Osteocyte (in vitro differentiated cells): ENCODE measurements at places on chromosomes 3 and 15.
A peak's percentile ranks its signal among the peaks of the same experiment; 100 is the strongest.

GRCh38 chr15:67322481-67322880 lies 67.9 kb downstream of the IQCH start:
- peaks cover 3% of the 10 kb centered on the region for H3K36me3 ChIP-seq
- no peak overlapping the region for H3K4me3 ChIP-seq
- H3K27me3 ChIP-seq, result peaks cover 9% of the 10 kb centered on the region
- no peak overlapping the region for H3K27ac ChIP-seq
- DNase-seq, result no peak
- no peaks in the 10 kb centered on the region for H3K4me1 ChIP-seq

- H3K36me3 ChIP-seq, result no peaks in the 10 kb centered on the region
- H3K27me3 ChIP-seq, result no peaks in the 10 kb centered on the region
- no peak overlapping the region for H3K4me3 ChIP-seq
- no peaks in the 10 kb centered on the region for H3K4me1 ChIP-seq
- DNase-seq, result no peak
These were observed 68.4 kb downstream of the MTHFS start for GRCh38 chr15:79828447-79828846.

GRCh38 chr3:106473576-106474475 lies 605.0 kb upstream of the CBLB start:
- no peak overlapping the region for H3K4me3 ChIP-seq
- peaks cover 4% of the 10 kb centered on the region for H3K4me1 ChIP-seq
- H3K36me3 ChIP-seq, result peaks cover under 1% of the 10 kb centered on the region

DNA sequence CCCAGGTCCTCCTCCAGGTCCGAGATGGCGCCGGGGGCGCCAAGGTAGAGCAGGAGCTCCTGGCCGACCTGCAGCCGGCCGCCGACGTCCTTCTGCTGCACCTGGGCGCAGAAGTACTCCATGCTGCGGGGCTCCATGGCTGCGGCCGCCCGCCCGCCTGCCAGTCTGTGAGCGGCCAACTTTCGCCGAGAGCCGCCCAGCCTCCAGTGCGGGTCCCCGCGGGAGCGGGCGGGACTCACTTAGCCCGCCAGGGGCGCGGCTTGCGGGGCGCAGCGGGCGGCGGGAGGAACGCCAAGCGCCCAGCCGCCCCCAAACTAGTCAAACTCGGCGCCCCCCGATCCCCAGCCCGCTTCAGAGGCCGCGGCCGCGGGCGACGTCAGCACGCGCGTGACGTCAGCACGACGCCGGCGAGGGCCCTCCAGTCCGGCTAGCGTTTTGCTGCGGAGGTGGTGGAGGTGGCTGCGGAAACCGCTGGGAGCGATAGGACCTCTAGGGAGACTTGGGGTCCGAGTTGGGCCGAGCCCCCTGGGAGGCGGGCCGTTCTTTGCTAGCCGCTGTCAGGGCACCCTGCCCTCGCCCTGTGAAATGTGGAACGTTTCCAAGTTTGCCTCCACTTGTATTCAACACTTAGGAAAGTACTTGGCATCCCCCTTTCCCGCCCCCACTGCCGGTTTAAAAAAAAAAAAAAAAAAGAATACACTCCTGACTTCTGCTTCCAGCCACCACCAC lies at the start of gene CLASP2:
TSS of gene CLASP2 (minus strand) at position 389 of the 729 bp plus-strand sequence. CDS start at position 137, 252 bp downstream.
- H3K27me3 ChIP-seq, result no peaks in the 10 kb centered on the region
- H3K27ac ChIP-seq, result peak within 1 kb of the TSS; percentile 93
- H3K36me3 ChIP-seq, result no peaks in the 10 kb centered on the region
- peak; percentile 94 for DNase-seq
- H3K4me1 ChIP-seq, result peaks cover 20% of the 10 kb centered on the region

GRCh38 chr3:17038900-17039553 lies 154.3 kb downstream of the PLCL2 start:
- no peak for DNase-seq
- no peak overlapping the region for H3K4me3 ChIP-seq
- no peaks in the 10 kb centered on the region for H3K36me3 ChIP-seq
- no peaks in the 10 kb centered on the region for H3K27me3 ChIP-seq
